ENCODE measurements at places on chromosomes 11 and 22. TPM values are rescaled to one million over a fixed set of nuclear protein-coding genes. Genes with fewer than 3 reads are reported as not detected.
A peak's percentile ranks its signal among the peaks of the same experiment; 100 is the strongest.

DNA sequence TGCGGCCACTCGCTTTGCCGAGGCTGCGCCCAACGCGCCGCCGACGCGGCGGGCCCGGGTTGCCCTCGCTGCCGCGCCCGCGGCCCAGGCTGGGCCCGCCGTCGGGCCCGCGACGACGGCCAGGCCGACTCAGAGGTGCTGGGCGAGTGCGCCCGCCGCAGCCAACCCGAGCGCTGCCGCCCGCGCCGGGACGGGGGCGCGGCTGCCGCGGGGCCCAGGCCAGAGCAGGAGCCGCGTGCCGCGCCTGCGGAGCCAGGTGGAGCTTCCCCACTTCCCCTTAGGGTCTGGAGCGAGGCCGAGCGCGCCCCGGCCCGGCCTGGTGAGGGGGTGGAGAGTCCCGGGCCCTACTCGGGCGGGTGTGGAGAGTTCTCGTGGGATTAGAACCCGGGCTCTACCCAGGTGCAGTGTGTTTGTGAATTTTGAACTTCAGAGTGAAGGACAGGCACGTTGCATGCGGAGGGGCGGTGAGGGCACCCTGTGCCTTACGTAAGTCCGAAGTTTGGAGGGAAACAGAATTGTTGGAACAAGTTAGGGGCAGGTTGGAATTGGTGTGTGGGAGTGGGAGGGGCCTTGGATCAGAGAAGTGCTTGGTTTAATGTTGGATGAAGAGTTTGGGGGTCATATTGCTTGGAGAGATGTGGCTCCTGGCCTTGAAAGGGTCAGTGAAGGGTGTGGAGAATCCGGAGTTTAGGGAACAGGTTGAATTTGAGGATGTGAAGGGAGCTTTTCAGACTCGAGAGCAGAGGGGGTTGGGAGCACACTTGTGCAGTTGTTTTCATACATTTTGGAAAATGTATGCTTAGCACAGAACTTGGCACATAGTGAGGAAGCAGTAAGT is 697 bp downstream of the RNF169 start:
- peak; percentile 54 for DNase-seq

DNA sequence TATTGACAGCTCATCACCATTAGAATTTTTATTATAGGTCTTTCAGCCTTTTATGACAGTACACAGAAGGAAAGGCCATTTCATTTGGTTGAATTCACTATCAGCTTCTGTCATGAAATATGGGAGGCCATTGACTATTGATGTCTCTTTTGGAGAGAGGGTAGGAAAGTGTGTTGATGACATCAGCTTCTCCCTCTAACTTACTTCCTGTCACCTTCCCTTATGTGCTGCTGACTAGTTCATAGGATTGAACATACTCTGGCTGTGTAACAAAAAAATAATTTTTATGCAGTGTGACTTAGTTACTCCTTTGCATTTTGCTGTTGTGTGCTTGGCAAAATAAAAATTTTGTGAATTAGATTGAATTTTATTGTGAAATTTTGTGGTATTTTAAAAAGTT is 769.2 kb downstream of the METTL15 start:
- peak; percentile 28 for DNase-seq

- DNase-seq, result no peak
Measured at GRCh38 chr11:35058669-35059434, 80.1 kb upstream of the CD44 start.

DNA sequence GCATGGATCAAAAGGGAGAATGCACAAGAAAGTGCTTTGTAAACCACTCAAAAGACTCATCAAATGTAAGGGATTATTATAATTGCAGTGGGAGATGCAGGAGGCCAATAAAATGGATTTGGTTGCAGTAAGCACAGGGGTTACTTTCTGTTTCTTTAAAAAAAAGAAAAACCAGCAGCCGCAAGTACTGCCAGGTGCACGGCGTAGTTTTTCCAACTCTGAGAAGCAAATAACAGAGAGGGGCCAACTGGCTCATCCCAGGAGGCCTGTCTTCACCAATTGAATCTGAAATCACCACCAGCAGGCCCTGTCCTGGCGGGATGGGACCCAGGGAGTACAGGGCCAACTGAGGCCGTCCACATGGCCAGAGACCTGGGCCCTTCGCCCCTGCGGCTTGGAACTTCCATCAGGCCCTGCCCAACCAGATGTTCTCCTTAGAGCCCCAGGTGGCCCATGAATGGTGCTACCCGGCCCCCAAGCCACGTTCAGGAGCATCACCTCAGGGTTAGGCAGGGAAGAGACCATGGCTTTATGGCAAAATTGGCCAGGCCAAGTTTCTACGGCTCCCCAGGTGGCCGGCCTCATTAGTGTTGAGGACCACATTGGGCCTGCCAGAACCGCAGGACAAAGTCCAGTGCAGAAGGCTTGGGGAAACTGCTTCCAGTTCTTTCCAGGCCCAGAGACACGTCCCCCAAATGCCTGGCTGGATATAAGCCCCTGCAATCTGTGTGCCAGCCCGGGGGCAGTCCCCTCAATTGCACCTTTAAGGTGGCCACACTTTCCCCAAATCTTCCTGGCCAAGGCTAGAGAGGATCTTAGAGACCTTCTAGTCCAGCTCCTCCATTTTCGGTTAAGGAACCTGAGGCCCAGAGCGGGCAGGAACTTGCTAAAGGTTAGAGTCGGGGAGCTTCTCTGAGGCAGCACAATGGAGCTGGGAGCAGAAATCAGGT is 61.7 kb downstream of the CHRDL2 start:
- DNase-seq, result no peak

DNA sequence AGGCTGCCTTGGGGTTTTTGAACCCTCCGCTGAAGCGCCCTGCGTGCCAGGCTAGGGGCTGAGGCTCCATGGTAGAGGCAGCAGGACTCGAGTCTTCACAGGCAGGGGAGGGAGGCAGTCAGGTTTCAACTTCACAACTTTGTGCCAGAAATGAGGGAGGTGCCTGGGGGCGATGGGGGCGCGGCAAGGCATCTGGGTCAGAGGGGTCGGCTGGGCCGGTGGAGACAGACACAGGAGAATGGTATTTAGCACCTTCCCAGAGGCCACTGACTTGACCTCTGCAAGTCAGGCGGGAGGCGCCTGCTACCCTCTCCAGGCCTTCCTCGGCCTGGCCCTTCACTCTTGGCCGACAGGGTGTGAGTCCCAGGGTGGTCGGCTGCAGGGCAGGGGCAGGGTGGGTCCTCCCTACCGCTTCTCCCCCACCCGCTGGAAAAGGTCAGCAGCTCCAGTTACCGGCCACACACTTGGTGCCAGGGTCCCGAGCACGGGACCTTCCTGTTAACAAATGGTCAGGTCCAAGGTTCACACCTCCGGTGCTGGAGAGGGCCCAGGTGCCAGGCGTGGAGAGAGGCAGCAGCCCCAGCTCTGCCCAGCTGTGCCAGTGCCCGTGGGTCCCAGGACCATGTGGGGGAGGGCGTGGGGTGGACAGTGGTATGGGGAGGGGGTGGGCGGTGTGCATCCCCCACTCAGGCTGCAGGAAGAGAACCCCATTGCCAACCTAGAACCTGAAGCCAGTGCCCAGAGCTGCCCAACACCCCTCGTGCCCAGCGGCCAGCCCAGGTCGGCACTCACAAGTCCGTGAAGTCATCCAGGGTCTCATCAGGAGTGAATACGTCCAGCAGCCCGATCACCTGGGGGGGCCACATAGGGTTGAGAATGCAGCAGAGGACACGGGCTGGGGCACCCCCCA is 3.8 kb downstream of the MAPK12 start:
- DNase-seq, result no peak

GRCh38 chr11:32487270-32487669 is 51.9 kb upstream of the WT1 start:
- peak; percentile 32 for DNase-seq

DNA sequence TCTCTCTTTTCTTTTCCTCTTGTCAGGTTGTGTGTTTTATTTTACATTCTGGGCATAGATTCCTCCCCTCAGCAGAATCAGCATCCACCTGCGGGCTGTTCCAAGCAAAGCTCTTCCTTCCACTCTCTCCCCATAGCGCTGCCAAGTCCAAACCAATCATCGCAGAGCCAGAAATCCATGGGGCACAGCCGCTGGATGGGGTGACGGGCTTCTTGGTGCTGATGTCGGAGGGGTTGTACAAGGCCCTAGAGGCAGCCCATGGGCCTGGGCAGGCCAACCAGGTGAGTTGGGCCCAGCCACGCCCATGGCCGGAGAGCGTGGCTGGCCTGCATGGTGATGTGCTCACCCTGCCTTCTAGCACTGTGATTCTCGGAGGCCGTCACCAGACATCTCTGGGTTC is 22.1 kb downstream of the TAB1 start:
- DNase-seq, result no peak

GRCh38 chr11:114280696-114281095 is 15.5 kb upstream of the NNMT start:
- DNase-seq, result peak; percentile 83

DNA sequence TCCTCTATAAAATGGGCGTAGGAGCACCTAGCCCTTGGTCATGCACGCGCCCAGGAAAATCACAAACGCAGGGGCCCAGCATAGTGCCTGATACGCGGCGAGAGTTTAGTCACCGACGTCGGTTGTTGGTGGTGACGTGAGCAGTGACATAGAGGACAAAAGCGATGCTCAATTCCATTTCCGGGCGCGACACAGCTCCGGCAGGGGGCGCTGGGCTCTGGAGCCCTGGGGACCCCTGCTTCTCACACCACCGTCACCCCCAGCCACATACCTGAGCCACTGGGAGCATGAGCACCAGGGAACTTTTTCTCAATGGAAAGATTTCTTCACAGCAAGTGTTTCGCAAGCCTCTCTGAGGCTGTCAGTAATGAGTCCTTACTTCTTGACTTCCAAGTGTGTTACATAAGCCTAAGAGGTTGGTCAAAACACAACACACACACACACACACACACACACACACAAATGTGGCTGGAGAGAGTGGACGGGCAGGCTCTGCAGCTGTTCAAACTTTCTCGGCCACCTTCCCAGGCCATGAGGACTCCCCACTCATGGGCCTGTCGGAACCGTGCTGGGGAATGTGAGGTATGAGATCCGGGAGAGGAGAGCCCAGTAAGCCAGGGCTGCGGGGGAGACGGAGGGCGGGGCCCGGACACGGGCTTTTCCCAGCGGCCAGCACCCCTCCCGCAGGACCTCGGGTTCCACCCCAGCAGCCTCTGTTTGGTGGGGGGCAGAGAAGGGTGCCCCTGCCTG is 36.9 kb upstream of the LINC01488 start:
- peak; percentile 44 for DNase-seq

DNA sequence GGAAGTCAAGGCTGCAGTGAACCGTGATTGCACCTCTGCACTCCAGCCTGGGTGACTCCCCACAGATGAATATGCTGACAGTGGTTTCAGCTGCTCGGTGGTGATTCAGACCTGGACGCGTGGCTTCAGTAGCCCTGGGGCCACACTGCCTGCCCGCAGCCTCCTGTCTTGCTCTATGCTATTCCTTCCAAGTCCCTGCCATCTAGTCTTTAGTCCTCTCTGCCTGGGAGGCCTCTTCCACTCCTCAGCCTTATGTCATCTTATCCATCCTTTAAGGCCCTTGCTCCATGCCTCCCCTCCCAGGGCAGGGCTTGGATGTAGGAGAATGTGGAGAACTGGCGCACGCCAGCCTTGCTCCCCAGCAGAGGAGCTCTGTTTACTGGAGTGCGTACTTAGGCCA is 23.0 kb downstream of the YDJC start:
- peak; percentile 88 for DNase-seq

- no peak for DNase-seq
Measured at GRCh38 chr22:40595497-40596234, 40.9 kb downstream of the MRTFA start.

Gene RELT
- 10.8 TPM for total RNA-seq

All from M059J (cell line).